ENCODE measurements at places on chromosomes 6 and 20.

DNA sequence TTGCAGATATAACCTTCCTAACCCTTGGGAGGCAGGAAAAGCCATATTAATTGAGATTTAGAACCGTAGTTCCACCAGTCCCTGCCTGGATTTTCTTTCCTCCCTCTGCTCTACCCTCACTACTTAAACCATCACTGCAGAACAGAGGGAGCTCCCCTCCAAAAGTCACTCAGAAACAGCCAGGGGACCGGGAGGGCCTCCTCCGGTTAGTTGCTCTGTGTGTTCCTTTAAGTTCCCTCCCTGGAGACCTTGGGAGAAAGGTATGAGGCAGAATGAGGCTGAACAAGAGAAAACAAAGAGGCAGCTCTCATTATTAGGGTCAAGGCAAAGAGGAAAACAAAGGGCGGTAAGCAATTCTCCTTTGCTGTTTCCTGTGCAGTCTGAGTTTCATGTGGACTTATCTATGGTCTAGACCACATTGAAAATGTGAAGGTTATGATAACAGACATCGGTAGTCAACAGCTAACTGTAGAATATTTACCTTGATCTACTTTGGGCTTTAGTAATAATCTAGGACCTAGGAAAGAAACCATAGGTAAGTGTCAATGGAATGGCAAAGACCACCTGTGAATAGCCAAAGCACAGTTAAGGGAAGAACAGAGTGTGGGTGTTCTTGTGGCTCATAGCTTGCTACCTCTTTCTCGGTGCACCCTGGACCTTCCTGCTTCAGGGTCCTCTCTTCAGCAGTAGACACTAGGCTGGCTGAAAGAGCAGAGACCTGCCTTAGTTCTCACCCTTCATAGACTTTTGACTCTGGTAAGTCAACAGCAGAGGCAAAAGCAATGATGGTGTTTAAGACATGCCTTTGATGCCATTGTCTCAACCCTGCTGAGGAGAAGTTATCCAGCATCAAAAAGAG is 250.9 kb upstream of the CITED2 start:
- DNase-seq, result no peak

DNA sequence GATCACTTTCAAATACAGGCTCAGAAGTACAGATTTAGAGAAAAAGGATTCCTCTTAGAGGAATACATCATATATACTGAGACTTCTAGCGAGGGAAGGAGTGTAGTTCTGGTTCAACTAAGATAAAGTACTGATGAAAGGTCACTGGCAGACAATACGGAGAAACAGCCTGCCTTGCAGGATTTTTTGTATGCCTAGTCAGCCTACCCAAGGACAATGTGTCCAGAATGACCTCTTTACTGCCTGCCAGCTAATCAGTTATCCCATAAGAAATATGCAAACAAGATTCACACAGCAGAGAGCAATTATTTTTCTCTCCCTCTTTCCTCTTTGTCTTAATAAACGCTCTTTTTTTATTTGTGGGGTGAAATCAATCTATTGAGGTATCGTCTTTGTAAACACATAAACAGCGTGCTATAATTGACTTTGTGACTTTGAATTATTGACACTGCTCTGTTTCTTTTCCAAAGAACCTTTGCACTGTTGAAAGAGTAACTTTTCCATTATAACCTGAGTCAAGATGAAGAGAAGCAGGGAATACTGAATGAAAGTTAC is 1.4 kb upstream of the TSPYL4 start:
- DNase-seq, result no peak

GRCh38 chr6:53474010-53474409 is 70.9 kb downstream of the GCLC start:
- DNase-seq, result no peak

DNA sequence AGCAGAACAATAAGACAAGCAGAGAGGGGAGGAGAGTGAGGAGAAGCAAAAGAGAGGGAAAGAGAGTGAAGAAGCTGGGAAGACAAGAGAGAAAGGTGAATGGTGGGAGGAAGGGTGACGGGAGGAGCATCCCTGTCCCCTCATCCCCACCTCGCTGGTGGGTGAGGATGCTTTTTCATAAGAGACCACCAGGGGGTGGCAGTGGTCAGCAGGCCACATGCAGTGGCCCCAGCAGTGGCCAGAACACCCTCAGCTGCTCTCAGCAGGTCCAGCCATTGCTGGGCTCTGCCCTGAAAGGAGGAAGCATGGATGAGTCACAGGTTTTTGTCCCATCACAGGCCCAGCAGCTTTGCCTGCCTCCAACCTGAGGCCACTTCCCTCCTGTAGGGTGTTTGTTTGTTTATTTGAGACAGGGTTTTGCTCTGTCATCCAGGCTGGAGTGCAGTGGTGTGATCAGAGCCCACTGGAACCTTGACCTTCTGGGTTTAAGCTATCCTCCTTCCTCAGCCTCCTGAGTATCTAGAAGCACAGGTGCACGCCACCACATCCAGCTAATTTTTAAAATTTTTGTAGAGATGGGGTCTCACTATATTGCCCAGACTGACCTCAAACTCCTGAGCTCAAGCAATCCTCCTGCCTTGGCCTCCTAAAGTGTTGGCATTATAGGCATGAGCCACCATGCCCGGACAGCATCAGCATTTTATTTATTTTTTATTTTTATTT is 24.0 kb downstream of the FGD2 start:
- peak; percentile 35 for DNase-seq

GRCh38 chr6:167970230-167970629 is 27.2 kb upstream of the KIF25 start:
- no peak for DNase-seq

GRCh38 chr6:19643713-19644112 is 193.5 kb upstream of the ID4 start:
- DNase-seq, result no peak

- DNase-seq, result no peak
Observed at GRCh38 chr20:7994809-7995208, 24.8 kb downstream of the TMX4 start.

- no peak for DNase-seq
Observed at GRCh38 chr20:22569353-22569752, 15.0 kb downstream of the FOXA2 start.

GRCh38 chr6:170555305-170555704 is 1.1 kb downstream of the TBP start:
- DNase-seq, result no peak

- DNase-seq, result no peak
Observed at GRCh38 chr6:148708707-148709106, 38.1 kb upstream of the UST start.

- peak; percentile 42 for DNase-seq
Observed at GRCh38 chr6:145214570-145214969, 520.8 kb downstream of the EPM2A start.

DNA sequence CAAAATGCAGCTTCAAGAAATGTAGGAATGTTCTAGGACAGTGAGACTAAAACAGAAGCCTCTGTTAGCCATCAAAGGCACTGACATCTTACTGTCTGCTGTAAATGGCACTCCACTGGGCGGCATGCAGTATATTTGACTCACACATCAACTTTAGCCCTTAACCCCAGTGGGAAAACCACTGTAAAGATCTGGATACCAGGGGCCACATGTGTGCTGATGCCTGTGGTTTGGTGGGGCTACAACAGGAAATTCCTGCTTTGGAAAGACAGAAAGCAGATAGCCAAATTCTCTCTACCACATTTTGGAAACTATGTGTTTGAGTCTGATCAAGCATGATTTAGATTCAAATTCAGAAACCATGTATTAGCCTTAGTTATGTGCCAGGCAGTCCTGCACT is 4.3 kb downstream of the PFDN4 start:
- DNase-seq, result no peak

DNA sequence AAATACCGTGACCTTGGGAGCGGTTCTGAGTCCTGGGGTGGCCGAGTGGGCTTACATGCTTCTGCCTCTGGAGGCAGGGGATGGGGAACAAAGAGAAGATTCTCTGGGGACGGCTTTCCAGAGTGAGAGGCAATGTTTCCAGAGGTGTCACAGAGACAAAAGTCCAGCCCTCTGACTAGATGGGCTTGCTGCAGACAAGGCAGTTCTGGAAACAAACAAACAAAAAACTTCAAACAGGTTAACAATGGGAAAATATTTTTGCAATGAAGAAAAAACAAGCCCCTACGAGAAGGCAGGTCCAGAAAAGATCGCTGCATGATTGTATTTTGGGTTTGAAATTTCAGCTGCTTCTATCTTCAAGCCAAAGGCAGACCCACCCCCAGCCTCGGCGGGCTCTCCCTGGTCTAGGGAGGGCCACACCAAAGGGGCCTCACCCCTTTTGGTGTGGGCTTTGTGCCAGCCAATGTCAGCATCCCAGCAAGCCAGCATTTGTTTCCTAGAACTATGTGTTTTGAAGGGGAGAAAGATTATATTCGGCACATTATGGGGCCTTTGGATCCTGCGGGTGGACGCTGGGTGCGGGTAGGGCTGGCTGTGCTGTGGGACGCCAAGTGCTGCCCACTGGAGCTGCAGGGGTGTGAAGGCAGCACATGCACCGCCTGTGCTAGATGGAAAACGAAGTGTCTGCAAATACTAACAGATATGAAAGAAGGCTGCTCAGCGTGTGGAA is 42.9 kb downstream of the RIOK1 start:
- no peak for DNase-seq

- DNase-seq, result no peak
Observed at GRCh38 chr6:130615816-130616215, 211.4 kb upstream of the SMLR1 start.

- peak; percentile 73 for DNase-seq
Observed at GRCh38 chr6:85015396-85015990, 251.1 kb upstream of the TBX18 start.
